ENCODE measurements at places on chromosomes 11 and 22.

GRCh38 chr11:85643191-85643614 lies 4.6 kb upstream of the TMEM126A start:
- no peak for DNase-seq

GRCh38 chr22:45952151-45952550 lies 24.8 kb downstream of the WNT7B start:
- no peak for DNase-seq

GRCh38 chr11:58905721-58906547 lies 33.4 kb upstream of the GLYATL1 start:
- no peak for DNase-seq

GRCh38 chr11:43992183-43992582 lies 49.7 kb downstream of the C11orf96 start:
- DNase-seq: no peak

DNA sequence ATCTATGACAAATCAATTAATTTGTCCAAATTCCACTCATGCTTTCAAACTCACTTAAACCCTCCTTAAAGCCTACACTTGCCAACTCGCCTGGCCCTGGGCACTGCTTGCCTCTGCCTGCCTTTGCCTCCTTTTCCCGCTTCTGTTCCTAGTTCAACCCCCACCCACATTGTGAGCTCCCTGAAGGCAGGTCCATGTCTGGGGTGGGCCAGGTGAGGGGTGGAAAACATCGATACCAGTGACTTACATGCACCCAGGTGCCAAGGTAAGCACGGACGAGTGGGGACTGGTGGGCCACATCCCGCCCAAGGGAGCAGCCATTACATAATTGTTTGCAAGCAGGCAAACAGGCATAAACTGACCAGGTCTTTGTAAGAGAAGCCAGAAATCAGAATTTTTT lies 146.2 kb downstream of the ST3GAL4 start:
- DNase-seq: no peak

DNA sequence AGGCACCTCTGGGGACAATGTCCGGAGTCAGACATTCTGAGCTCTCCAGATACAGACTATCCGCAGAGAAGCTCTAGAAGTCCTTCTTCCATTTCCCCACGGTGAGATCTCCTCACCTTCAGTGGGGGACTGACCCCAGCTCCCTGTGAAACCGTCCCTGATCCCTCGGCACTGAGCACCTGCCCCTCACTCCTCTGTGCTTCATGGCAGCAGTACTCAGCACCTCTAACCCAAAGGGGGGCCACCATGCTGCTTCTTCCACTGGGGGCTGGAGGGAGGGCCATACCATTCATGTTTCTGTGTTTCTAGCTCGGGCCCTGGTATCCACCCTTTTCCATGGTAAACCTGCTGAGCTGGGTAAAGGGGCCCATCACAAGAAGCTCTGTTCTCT lies 321.7 kb downstream of the BRD1 start:
- DNase-seq: no peak

DNA sequence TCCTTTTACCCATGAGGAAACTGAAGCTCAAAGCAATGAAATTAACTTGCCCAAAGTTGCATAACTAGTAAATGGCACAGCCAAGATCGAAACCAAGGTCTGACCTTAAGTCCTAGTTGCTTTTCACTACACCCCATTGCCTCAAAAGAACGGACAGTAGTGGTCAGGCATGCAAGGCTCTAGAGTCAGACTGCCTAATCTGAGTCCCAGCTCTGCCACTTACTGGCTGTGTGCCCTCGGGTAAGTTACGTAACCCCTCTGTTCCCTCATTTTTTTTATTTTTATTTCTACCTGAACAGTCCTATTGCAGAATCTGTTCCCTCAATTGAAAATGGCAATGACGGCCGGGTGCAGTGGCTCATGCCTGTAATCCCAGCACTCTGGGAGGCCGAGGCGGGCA lies 9.6 kb downstream of the CYB561A3 start:
- no peak for DNase-seq

- no peak for DNase-seq
Observed at GRCh38 chr11:47270331-47271271, 668 bp downstream of the MADD start.

- no peak for DNase-seq
Observed at GRCh38 chr11:88188251-88188931, 13.1 kb upstream of the RAB38 start.

- no peak for DNase-seq
Observed at GRCh38 chr11:57499413-57499982, 16.0 kb downstream of the SLC43A1 start.

DNA sequence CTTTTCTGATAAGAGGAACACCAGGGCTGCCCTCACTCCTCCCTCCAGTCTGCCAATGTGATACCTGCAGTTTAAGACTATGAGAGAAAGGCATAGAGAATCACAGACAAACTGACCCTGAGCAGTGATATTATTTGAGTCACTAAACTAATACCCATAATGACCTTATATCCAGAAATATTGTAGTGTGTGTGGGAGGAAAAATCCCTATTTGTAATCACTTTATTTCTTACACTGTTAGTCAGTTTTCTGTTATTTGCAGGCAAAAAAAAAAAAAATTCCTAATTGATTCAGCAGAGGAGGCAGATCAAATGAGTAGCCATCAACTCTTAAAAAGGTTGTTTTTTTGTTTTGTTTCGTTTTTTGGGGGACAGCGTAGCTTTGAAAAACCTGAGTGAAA lies 82.5 kb downstream of the MAML2 start:
- DNase-seq: no peak

GRCh38 chr11:63553759-63554158 lies 9.4 kb downstream of the PLAAT2 start:
- DNase-seq: no peak

DNA sequence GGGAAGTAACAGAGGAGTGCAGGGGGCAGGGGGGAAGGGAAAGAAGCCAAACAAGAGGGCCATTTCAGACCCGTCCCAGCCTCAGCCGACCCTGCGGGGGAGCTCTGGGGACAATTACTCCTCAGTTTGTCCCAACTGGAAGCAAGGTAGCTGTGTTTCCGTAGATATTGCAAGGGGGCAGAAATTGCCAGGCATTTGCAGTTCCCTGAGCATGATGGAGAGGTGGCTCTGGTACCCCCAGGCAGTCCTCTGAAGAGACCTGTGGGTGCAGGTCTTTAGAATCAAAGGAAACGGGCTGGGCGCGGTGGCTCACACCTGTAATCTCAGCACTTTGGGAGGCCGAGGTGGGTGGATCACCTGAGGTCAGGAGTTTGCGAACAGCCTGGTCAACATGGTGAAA lies 13.8 kb upstream of the JAM3 start:
- DNase-seq: no peak

- no peak for DNase-seq
Observed at GRCh38 chr11:34261820-34262219, 96.0 kb downstream of the ABTB2 start.

- DNase-seq: no peak
Observed at GRCh38 chr11:2160736-2161259, at the start of gene INS. TSS of gene INS (minus strand) at chr11:2161209. CDS start at chr11:2160971, 238 bp downstream.

Measured in stimulated activated CD4-positive, alpha-beta T cell treated with anti-CD3 and anti-CD28 coated beads, Interleukin-12 subunit alpha, Interleukin-12 subunit beta, amount 100 ng/mL, for 48 hours (primary cell).